Putamen (tissue), 1 donor: ENCODE measurements at places on chromosomes 11 and 22.
A peak's percentile ranks its signal among the peaks of the same experiment; 100 is the strongest.

DNA sequence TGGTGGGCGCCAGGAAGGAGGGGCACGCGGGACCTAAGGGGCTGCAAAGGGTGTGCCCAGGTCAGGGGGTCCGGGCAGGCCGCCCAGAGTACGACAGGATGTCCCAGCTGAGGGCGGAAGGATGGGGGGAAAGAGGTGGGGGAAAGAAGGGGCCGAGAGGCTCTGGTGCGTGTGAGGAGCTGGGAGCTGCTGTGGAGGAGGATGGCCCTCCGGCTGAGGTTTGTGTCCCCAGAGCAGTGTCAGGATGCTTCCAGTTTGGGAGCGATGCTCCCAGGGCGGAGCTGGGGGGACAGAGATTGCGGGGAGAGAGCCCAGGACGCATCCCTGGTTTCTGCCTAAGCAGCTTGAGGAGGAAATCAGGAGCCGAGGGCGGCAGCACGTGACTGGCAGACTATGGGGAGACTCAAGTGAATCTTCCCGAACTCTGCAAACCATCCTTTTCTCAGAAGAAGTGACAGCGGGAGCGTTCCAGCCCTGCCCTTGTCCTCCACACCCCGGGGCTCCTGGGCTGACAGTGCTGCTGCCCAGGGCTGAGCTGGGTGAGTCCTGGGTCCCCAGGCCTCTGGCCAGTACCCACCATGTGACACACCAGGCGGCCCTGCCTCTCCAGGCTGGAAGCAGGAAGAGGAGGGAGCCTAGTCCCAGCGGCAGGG is 19.7 kb upstream of the TTLL12 start:
- DNase-seq = no peak

DNA sequence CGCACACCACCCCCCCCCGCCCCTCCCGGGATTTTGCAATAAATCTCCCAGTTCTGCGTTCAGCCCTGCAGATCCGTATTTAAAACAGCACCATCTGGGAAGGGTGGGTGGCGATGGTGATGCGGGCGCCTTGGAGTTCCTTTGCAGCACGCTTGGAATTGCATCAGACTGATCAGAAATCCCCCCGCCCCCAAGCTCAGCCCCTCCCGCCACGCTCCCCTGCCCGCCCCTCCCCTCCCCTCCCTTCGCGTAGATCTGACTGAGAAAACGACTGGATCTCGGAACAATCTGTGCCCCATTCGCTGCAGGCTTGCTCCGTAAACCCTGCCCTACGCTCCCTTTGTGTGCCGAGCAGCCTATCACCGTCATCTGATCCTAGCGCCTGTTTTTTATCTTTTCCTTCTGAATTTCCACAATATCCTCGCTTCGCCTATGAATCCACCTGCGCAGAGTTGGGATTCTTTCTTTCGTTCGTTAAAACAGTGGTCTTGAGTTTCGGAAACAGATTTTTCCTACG is 18.1 kb upstream of the BDNF start:
- DNase-seq = peak; percentile 53

DNA sequence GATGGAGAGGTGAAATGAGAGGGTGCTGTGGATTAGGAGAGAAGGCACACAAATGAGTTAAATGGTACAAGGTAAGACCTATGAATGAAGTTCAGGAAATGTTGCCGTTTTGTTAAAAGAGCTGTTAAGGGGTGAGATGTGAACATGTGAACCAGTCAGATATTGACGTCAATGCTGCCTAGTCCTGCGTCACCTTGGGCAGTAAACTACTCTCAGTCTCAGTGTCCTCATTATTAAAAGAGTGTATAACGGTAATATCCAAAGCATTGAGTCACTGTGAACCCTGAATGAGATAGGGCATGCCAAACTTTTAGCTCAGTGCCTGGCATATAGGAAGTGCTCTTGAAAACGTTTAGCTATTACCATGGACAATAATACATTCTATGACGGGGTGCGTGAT is 32.4 kb upstream of the SORL1-AS1 start:
- no peak for DNase-seq

- no peak for DNase-seq
Observed at GRCh38 chr22:19932367-19933206, 9.0 kb upstream of the COMT start.

GRCh38 chr22:48685767-48686166 is 1141.9 kb downstream of the BRD1 start:
- DNase-seq = no peak

GRCh38 chr22:36331912-36332622 is 55.7 kb downstream of the MYH9 start:
- no peak for DNase-seq

DNA sequence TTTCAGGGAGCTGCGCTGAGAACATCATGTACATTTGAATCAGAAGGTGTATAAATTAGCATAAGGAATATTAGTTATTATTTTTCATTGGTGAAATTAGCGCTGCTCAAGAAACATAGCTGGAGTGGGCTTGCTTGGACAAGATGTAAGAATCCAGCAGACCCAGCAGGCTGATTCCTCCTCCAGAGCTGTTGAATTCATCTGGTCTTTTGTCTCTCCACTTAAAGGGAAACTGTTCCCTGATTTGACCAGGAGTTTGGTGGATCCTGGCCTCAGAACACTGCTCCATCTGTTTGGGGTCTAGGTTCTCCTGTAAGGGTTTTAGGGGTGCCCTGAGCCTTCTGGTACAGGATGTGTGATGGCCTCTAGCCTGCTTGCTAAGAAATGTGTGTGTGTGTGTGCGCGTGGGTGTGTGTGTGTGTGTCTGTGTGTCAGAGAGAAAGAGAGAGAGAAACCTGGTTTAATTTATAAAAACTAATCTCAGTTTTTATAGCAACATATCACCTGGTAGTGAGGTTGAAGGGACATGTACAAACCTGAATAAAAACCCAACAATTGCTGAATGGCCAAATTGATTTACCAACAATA is 8.3 kb upstream of the SORL1 start:
- no peak for DNase-seq

DNA sequence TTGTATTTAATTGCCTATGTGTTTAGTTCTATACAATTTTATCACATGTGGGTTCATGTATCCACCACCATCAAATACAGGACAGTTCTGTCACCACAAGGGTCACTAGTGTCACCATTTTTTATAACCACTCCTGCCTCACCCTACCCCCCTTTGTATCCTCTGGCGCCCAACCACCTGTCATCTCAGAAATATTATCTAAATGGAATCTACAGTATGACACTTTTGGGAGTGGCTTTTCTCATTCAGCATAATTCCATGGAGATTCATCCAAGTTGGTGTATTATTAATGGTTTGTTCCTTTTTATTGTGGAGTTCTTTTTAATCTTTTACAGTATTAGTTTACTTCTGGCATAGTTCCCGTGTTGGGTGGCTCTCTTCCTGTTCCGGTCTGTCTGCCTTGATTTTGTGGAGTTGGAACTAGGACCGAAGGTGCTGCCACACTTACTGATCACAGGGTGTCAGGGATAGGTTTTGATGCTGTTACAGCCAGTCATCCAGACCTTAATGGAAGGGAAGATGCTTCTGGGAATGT is 58.5 kb downstream of the TNRC6B start:
- no peak for DNase-seq

- DNase-seq = no peak
Observed at GRCh38 chr11:27421819-27422494, 50.6 kb downstream of the LGR4 start.

DNA sequence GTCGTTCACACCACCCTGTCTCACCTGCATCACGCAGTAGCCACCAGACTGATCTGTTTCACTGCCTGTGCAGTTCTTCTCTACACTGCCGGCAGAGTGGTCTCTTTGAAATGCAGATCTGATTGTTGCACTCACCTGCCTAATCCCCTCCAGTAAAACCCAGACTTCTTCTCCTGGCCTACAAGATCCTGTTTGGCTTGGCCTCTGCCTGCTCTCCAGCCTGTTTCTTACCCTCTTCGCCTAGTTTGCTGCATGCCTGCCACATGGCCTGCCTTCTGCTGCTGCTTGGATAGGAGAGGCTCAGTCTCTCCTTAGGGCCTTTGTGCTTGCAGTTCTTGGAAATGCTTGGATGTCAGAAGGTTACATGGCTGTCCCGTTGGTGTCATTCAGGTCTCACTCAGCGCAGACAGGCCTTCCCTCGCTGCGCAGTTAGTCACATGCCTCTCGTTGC is 42.0 kb downstream of the PACS1 start:
- no peak for DNase-seq

GRCh38 chr11:64745521-64746328 is 1.8 kb upstream of the RASGRP2 start:
- DNase-seq = no peak

DNA sequence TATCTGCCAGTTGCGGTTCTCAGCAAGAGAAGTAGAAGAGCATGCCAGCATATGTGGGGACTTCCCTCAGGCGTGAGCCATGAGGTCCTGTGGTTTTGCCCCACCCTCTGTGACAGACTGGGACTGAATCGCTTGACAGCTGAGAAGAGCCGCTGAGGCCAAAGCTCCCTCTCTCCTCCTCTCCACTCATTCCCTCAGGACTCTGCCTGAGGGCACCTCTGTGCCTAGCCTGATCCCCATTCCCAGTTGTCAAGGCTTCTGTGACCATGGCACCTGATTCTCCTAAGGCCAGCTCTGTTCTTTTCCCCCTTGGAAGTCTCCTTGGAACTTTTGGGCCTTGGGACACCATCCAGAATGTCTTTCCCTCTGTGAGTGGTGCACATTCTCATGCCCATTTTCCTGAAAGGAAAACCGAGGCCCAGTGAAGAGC is 27.0 kb downstream of the ART5 start:
- no peak for DNase-seq

GRCh38 chr22:19086417-19086816 is 35.8 kb downstream of the DGCR2 start:
- no peak for DNase-seq

DNA sequence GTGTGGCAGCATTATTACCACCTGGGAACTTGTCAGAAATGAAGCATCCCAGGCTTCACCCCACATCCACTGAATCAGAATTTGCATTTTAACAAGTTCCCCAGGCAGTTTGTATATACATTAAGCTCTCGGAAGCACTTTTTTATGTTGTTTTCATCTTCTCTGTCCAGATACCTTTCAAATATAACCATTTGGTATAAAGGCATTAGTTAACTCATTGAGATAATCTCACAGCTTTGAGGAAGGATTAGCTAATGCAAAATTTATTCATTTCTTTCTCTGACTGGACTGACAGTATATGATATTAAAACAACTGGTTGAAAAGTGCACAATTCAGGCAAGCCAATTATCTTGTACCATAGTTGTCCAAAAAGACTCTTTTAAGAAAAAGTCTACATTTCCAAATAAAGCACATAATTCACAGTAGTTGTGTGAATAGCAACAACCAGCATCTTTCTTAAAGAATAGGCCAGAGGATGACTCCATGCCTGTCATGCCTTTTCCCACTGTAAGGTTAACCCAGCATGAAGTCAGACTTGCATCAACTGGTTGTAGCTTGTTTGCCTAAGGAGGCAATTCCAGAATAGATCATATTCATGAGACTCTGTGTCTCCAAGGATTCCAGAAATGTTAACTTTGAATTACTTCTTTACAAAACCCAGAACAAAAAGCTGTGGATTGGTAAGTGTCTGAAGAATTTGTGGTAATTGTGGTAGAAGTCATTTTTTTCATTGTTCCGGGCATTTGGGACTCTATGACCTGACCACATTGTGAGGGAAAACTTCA is 254.3 kb upstream of the SESN3 start:
- no peak for DNase-seq

DNA sequence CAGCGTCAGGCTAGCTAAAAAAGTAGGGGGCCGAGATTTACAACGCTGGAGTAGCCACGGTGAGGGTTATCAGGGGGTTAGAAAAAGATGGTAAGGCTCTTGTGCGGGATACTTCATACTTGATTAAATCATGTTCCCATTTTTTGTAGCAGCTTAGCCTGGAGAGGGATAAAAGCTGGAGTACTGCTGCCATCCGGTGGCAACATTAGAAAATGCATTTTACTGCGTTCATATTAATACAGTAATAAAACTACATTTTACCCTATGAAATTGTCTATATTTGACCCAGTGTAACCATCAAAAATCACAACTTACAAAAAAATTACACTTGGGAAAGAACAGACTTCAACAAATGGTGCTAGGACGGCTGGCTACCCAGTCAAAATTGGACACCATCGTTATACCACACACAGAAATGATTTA is 17.3 kb downstream of the RPUSD4 start:
- DNase-seq = no peak

DNA sequence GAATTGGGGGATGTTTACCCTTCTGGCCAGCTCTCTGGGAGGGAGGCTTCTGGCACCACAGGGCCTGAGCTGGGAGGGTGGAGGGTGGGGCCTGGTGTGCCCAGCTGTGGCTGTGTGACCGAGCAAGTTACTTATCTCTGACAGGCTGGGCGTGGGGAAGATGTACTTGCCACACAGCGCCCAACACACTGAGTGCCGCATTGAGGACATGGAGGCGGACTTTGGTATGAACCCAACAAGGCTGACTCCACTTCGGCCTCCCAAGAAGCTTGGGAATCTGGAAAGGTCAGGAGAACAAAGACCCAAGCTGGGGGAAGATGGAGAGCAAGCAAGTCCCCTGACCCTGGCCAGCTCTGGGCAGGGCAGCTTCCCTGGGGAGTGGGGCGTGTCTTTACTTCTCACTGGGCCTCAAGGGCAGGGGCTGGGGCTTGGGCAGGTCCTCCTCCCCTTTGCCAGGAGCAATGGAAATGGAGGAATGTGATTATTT is 2.4 kb upstream of the MGAT3 start:
- no peak for DNase-seq
